ENCODE measurements at places on chromosomes 16 and 17. TPM values are rescaled to one million over a fixed set of nuclear protein-coding genes. Genes with fewer than 3 reads are reported as not detected.
A peak's percentile ranks its signal among the peaks of the same experiment; 100 is the strongest.

DNA sequence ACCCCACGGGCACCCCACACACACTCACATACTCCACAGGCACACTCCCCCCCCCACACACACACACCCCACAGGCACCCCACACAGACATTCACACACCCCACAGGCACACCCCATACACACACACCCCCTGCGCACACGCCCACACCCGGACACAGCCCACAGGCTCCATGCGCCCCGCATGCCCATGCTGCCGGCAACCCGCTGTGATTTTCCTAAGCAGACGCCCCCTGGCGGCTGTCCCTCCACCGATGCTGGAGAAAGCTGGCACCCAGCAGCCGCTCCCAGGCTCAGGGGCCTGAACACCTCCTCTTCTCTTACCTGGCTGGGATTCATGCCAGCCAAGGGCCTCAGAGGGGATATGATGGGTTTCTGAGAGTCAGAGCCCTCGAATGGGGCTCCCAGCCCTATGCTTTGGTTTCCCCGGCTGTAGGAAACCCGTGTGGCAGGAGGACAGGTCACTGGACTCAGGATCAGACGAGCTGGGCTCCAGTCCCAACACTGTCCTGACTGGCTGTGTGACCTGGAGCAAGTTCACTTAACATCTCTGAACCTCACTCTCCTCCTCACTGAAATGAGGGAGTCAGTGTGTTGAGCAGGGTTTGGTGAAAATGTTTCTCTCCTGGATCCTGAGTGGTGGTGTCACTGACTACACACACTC is 19.6 kb upstream of the TNFRSF13B start:
- peak; percentile 90 for DNase-seq

GRCh38 chr16:12046651-12047050 is 70.1 kb downstream of the SNX29 start:
- no peak for DNase-seq

GRCh38 chr17:42720996-42721583 is 23.8 kb downstream of the EZH1 start:
- peak; percentile 87 for DNase-seq

GRCh38 chr17:41176744-41177387 is 1.2 kb downstream of the KRTAP4-2 start:
- no peak for DNase-seq

DNA sequence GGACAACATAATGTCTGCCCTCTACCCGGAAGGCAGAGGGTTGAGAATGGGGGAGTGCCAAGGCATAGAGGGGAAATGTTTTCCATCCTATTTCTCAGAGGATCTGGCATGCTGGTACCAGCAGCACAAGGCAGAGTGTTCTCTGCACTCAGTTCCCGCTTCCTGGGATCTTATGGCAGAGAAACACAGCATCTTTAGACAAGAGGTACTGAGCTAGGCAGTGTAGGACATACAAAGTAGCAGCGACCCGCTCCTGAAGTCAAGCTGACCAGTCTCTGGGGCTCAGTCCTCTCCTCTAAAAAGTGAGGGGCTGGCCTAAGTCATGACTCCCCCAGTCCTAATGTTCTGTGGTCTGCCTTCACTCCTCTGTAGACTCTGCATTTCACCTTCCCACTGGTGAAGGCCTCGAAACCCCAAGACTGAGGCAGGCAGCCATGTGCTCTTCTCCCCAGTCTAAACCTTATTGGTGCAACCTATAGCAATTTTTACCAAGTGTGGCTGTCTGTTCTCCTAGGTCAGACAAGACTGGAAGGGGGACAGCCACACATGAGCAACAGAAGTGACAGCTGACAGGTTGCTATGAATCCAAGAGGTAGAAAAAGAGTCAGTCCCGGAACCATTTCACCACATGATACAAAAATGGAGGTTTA is 11.3 kb upstream of the TSPOAP1 start:
- no peak for DNase-seq

GRCh38 chr16:19113577-19114358 is at the start of gene ITPRIPL2:
TSS of gene ITPRIPL2 (plus strand) at chr16:19113964. CDS start at chr16:19114462, 498 bp downstream.
- peak; percentile 93 for DNase-seq

DNA sequence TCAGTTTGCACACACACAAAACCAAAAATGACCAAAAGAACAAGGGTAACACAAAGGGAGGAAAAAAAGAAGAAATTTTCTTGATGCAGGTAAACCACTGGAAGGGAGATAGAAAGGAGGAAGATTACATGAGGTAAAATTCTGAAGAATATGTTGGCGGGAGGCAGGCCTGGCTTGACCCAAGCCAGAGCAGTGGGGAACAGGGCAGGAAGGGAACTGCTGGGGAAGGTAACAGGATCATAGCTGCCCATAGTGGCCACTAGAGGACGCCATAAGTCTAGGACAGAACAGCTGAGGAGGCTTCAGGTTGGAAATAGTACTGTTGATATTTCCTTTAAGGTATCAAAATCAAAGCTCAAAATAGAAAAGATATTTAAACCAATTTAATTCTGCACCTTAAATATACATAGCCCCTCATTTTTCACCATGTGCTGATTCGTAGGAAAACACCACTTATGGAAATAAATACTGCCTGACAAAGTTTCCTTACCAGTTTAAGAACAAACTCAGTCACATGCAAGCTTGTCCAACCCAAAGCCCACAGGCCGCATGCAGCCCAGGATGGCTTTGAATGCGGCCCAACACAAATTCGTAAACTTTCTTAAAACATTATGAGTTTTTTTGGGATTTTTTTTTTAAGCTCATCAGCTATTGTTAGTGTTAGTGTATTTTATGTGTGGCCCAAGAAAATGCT is 15.5 kb downstream of the VPS35 start:
- peak; percentile 71 for DNase-seq

GRCh38 chr17:49944273-49944870 is 24.6 kb upstream of the DLX4 start:
- DNase-seq, result no peak

- DNase-seq, result no peak
Observed at GRCh38 chr17:3799181-3799945, 1.6 kb downstream of the ITGAE start.

DNA sequence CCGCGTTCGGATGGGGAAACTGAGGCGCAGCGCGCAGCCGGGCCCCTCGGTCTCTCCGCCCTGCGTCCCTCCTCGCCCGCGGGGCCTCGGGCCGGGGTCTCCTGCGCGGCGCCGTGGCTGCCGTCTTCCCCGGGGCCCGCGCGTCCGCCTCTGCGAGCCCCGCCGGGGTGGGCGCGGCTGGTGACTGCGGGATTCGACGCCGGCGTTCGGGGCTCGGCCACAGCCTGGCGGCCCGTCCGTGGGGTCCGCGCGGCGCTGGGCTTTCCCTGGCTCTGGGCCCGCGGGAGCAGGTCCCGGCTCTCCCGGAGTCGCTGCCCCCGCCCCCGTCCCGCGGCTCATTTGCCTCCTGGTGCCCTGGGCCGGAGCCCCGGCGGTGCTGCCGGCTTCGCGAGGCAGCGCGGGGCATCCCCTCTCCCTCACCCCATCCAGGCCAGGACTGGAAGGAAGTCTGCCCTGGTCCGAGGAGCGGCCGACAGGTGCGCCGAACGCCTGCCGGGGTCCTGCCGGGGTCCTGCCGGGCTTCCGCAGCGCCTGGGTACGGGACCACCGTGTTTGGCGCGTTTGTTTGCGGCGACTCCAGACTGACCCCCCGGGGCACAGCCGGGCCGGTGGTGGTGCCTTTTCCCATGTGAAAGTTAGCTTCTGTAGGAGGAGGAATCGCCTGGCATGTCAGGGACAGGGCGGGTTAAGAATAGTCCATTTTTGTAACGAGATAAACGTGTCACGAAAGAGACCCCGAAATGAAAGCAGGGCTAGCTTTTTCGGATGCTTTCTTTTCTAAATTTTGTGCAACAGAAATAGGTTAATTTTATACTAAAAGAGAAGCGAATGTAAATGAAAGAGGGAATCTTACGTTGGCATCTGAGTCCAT is 671 bp downstream of the CHMP6 start:
- peak; percentile 25 for DNase-seq

- no peak for DNase-seq
Observed at GRCh38 chr17:82943339-82943738, 103.5 kb upstream of the ZNF750 start.

DNA sequence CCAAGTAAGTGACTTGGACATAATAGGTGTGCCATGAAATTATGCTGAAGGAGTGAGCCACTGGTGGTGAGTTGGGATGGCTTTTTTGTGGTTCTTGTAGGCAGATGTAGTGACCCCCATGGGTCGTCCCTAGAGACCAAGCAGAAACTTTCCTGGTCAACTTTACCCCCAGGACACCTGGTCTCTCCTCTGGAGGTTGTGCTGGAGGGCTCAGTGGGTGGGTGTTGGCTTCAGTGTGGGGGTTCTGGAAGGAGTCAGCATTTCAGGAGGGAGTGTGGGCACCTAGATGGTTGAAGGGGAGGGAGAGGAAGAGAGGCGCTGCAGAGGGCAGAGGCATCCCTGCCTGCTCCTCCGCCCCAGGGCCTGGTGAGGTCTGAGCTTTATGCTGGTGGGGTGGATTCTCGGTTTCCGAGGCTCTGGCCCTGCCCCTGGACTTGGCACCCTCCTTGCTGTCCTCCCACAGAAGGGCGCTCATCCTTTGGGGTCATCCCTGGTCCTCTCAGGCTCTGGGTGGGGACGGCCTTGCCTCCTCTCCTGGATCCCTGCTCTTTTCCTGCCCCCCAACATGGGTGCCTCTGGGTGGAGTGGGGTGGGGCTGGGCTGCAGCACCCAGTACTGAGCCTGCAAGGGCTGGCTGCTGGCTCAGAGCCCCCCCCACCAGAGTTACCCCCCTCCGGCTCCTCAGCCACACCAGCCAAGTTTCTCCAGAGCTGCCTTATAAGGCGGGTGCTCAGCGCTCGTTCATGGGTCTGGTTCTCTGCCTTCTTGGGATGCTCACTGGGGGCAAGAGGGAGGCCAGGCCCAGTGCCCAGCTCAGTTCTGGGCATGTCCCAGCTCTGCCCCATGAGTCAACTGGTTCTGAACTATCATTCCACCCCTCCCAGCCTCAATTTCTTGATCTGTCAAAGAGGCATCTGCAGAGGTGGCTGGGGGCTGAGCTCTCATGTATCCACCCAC is 266.8 kb downstream of the SEC14L1 start:
- no peak for DNase-seq

DNA sequence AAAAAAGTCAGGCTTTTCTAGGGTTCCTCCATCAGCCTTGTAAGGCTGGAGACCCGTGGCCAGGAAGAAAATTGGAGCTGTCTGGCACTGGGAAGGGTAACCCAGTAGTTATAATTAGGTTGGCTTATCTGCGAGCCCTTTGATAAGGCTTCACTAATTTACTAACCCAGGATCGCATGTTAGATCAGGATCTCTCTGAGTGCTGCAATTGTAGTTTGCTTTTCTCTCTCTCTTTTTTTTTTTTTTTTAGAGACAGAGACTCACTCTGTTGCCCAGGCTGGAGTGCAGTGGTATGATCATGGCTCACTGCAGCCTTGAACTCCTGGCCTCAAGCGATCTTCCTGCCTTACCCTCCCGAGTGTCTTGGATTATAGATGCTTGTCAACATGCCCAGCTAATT is 17.0 kb downstream of the ABCC1 start:
- DNase-seq, result no peak

DNA sequence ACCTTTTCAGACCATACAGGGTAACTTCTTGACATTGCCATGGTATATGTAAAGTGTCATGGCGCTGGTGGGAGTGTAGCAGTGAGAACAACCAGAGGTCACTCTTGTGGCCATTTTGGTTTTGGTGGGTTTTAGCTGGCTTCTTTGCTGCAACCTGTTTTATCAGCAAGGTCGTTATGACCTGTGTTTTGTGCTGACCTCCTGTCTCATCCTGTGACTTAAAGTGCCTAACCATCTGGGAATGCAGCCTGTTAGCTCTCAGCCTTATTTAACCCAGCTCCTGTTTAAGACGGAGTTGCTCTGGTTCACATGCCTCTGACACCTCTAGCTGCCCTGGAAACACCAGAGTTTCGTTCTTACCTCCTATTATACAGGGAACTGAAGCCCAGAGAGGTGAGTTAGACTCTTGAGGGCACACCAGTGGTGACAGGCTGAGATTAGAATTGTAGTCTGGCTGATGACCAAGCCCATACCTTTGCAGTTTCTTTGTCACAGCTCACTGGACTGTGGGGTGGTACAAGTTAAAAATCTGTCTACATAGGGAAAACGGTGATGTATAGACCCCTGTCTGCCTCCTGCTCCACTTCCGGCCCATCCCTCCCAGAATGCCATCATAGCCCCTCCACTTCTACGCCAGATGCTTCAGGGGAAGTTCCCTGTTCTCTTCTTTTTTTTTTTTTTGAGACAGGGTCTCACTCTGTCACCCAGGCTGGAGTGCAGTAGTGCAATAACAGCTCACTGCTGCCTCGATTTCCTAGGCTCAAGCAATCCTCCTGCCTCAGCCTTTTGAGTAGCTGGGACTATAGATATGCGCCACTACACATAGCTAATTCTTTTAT is 21.0 kb downstream of the KSR1 start:
- no peak for DNase-seq

- DNase-seq, result peak; percentile 12
Observed at GRCh38 chr17:66379544-66379943, 77.1 kb downstream of the PRKCA start.

DNA sequence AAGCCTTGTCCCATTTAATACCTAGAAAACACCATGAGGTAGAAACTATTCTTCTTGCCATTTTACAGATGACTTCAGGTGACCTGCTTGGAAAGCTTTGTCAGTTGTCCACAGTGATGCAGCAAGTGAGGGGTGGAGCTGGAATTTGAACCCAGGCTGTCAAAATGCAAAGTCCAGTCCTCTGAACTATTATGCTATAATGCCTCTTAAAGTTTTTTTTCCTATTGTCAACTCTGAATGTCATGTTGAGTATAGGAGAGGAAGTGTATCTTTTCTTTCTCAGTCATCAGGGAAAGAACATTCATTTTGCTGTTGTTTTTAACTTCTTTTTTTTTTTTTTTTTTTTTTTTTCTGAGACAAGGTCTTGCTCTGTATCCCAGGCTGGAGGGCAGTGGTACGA is 525.6 kb downstream of the XYLT1 start:
- no peak for DNase-seq

GOSR1 gene
- total RNA-seq, result 50.7 TPM

DLX4 gene
- total RNA-seq, result 1.2 TPM

TP53TG3B gene
- total RNA-seq, result not detected

EMC6 gene
- total RNA-seq, result 14.7 TPM

TMEM238L gene
- not detected for total RNA-seq

TMEM92 gene
- not detected for total RNA-seq

EVI2A gene
- total RNA-seq, result 1.4 TPM

CDK5R1 gene
- 3.1 TPM for total RNA-seq

KRT12 gene
- total RNA-seq, result not detected

SCN4A gene
- 46.2 TPM for total RNA-seq

IKZF3 gene
- total RNA-seq, result 0.51 TPM

CD300E gene
- total RNA-seq, result not detected

MIEN1 gene
- 8.7 TPM for total RNA-seq

EME1 gene
- 4.3 TPM for total RNA-seq

GPRC5C gene
- total RNA-seq, result 66.4 TPM
